ENCODE measurements at places on chromosomes 7 and 10.

DNA sequence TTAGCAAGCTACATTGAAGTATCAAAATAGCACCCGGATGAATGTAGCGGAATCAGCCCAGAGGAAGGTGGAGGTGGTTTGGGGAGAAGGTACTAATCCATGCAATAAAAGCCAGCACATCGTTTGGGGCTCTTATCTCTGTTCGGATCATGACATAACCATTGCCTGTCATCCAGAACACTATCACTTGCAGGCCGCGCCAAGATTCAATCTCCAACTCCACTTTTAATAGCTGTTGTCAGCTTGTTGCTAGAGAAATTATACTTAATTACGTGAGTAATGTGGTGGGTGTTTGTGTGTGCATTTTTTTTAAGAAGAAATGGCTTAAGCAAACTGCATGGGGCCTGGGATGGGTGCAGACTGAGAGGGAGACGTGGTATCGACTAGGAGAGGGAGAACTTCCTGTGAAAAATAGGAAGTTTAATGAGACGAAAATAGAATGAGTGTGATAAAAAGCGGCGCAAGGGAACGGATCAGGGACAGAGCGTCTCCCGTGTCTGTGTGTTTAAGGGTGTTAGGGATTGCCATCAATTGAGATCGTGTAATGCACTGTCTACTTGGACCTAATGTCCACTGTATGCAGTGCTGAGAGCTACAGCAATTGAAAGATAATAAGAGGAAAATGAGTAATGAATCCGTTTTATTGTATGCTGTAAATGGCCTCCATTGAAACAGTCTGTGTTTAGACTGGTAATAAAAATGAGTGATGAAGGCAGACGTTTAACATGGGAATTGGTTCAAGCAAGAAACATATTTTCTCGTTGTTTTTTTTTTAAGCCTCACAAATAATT lies 27.6 kb upstream of the SFMBT2 start:
- DNase-seq = no peak

- no peak for DNase-seq
Observed at GRCh38 chr10:91628383-91628782, 4.5 kb downstream of the PPP1R3C start.

DNA sequence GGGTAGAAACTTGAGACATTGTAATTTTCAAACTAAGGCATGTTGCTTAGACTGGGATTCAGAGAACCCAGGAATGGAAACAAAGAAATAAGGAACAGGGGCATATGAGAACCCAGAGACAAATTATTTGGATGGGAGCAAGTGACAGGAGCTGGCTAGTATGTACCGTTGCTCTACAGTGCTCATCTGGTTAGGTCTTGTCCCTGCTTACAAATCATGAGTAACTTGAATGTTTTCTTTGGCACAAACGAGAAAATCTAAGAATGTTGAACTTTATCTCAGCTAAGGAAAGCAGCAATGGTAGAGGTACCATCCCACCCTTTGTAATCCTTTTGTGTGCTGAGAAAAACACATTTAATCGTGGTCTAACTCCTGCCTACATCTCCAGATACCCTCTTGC lies 116.0 kb upstream of the IMMP2L start:
- DNase-seq = no peak

DNA sequence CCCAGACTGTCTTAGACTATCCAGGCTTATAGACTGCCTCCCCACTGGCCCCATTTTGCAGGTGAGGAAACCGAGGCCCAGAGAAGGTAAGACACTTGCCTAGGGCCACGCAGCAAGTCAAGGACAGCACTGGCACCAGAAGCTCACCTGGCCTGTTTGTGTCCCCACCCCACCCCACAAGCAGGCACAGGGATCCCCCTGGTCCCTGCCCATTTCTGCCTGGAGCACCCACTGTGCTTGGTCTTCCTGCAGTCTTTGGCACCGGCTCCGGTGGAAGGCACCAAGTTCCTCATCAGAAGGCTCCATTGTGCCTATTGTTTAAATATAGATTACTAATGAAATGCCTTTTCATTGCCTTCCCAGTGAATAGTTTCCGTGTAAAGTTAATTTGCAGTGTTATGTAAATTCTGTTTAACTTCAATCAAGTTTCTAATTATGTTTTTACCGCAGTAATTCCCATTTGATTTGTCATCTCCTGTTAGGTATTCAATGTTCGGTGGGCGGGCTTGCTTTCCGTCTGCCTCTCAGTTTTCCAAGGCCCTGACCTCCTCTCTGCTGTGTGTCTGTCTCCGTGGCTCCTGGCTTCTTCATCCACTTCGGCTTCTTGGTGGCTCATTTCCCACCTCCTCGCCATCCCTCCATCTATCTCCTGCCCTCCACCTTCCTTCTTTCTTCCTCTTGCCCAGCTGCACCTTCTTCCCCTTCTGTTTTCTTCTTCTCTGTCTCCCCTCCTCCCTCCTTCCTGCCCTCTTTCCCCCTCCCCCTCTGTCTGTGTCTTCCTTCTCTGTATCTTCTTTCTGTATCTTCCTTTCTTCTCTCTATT lies 75.8 kb downstream of the ZMIZ1 start:
- no peak for DNase-seq

DNA sequence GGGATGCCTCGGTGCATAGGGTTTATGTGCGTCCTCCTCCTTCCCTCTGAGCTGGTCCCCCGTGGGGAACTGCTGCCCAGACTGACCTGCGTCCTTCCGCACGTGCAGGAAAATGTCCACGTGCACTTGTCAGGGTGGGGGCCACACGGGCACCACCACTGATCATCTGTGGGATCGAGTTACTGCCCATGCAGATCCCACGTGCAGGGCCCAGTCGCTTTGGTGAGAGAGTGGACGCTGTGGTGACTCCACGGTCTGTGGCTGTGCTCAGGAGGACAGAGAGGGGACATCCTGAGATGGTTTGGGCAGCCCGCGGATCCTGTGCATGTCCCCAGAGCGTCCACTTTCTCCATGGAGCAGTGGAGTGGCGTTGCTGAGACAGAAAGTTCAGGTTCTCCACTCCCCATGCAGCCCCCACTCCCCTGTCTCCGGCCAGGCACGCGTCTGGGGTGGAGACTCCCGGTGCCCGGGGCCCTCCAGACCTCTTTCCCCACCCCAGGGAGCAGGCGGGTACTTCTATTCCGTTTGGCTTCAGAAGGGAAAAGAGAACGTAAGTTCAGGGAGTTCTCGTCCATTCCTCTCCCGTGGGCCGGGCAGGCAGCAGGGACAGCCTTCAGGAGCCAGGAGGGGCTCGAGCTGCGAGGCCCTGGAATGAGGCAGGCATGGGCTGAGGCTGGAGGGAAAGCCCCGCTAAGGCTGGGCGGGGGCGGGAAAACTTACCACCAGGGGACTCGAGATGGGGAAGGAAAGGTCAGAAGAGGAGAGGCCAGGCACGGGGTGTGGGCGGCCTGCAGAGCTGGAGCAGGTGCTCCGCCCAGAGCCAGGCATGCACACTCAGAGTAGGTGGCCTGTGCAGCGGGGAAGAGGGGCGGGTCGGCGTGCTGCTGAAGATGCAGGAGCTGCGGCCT lies 59.9 kb downstream of the EGFR start:
- no peak for DNase-seq

DNA sequence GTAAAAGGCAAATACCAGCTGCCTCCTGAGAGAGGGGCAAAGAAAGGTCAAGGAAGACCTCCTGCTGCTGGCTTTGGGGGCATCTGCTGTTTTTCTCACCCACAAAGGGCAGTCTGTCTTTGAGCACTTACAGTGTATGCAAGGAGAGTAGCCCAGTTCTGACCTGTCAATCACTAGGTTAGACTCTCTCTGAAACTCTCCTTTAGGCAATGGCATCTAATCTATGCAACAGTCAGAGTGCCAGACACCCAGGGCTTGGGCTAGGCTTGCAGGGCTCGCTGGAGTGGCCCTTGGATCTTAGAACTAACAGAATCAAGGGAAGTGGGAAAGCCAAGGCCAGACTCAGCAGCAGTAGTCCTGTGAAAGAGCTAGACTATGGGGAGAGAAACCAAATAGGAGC lies 522.9 kb downstream of the NRG3 start:
- DNase-seq = no peak

All from activated CD8-positive, alpha-beta memory T cell treated with anti-CD3 and anti-CD28 coated beads for 48 hours (primary cell).